ENCODE measurements at places on chromosomes 16 and 17. TPM values are rescaled to one million over a fixed set of nuclear protein-coding genes. Genes with fewer than 3 reads are reported as not detected.

Gene MT1E
- 181 TPM for total RNA-seq

Gene RTN4RL1
- total RNA-seq: 0.25 TPM

Gene SLC52A1
- total RNA-seq: 0.14 TPM

Gene PRR11
- total RNA-seq: 51.5 TPM

Gene SCN4A
- 0.14 TPM for total RNA-seq

Gene TNFSF13
- total RNA-seq: 3.5 TPM

Gene PIK3R5
- total RNA-seq: 46.8 TPM

Gene GAST
- total RNA-seq: not detected

Gene CCL8
- not detected for total RNA-seq

Gene CCR7
- 367 TPM for total RNA-seq

Gene EFCAB13
- total RNA-seq: 2.7 TPM

Gene ZNF771
- total RNA-seq: 9.3 TPM

Gene ZNF624
- 2.8 TPM for total RNA-seq

Gene ZNF668
- 12.7 TPM for total RNA-seq

Gene SLFN11
- 114 TPM for total RNA-seq

Gene DNAAF8
- total RNA-seq: 0.11 TPM

Gene TCAP
- total RNA-seq: 0.87 TPM

Gene SLC12A3
- not detected for total RNA-seq

Gene SSH2
- total RNA-seq: 44.2 TPM

Gene DDX28
- 19.3 TPM for total RNA-seq

Gene CRISPLD2
- 0.16 TPM for total RNA-seq

Gene TBC1D3
- total RNA-seq: not detected

Gene EXOSC6
- 32.6 TPM for total RNA-seq

Gene SALL1
- not detected for total RNA-seq

Gene CARD14
- not detected for total RNA-seq

Gene HSD11B2
- 1.7 TPM for total RNA-seq

Gene YPEL3
- 14.2 TPM for total RNA-seq

Gene IL17C
- total RNA-seq: not detected

Gene CES5A
- not detected for total RNA-seq

Gene CCL1
- total RNA-seq: 98.4 TPM

Gene G6PC1
- total RNA-seq: not detected

Gene CA4
- not detected for total RNA-seq
